ENCODE measurements at places on chromosomes 1 and 21. TPM values are rescaled to one million over a fixed set of nuclear protein-coding genes. Genes with fewer than 3 reads are reported as not detected.

The THEM5 gene
- not detected for total RNA-seq

The CD53 gene
- not detected for total RNA-seq

The SNAPIN gene
- 58.9 TPM for total RNA-seq

The ELAVL4 gene
- total RNA-seq: not detected

The RPTN gene
- not detected for total RNA-seq

The MAEL gene
- total RNA-seq: not detected

The ZNF593OS gene
- not detected for total RNA-seq

All from uterine smooth muscle cell (primary cell).